C1 segment of cervical spinal cord (tissue), 14 donors: ENCODE measurements at places on chromosomes 2 and 18.

DNA sequence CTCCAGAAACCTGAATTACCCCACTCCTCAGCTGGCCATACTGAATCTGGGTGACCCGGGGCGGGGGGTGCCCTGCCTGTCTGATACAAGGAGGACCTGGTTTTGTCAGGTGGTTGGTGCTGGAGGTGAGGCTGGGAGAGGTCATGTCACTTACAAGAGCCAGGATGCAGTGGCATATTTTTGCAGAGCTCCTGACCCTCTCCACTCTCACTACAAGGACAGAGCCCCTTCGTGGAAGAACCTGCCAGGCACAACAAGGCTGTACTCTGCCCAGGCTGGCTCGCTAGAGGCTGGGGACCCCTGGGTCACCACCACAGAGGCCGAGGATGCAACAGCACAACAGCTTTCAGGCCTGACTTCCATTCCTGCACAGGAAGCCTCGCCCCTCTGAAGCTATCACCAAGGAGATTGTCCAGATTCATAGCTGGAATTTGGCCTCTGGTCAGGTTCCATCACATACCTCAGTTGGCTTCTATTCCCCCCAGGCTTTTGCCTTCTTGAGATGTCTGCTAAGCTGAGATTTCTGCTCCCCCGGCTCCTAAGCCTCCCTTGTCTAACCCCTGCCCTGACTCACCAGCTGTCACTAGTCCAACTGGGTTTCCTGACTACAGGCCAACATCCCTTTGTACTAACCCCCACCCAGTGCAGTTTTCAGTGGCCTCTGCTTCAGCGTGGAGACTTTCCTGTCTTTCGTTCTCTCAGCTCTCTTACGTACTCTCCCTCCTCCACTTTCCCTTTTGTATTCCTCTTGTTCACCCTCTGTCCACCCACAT, 132.5 kb upstream of the EPAS1 start:
- peak; percentile 49 for DNase-seq

DNA sequence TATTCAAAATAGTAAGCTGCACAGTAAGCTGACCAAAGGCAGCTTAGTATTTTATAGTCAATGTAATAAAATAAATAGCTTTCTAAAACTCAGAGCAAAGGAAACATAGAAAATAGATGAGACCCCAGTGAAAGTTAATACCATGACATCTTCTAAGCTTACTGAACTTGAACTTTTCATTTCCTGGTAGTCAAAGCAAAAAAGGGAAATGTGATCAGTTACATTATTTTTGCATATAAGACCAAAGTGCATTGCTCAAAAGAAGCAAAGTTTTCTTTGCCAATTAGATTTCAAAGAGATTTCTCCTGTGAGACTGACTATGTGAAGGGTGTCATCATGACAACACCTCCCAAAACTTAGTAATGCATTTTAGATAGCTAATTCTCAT, 70.2 kb downstream of the MYO1B start:
- no peak for DNase-seq

GRCh38 chr2:10892796-10893350, 18.9 kb upstream of the KCNF1 start:
- no peak for DNase-seq

DNA sequence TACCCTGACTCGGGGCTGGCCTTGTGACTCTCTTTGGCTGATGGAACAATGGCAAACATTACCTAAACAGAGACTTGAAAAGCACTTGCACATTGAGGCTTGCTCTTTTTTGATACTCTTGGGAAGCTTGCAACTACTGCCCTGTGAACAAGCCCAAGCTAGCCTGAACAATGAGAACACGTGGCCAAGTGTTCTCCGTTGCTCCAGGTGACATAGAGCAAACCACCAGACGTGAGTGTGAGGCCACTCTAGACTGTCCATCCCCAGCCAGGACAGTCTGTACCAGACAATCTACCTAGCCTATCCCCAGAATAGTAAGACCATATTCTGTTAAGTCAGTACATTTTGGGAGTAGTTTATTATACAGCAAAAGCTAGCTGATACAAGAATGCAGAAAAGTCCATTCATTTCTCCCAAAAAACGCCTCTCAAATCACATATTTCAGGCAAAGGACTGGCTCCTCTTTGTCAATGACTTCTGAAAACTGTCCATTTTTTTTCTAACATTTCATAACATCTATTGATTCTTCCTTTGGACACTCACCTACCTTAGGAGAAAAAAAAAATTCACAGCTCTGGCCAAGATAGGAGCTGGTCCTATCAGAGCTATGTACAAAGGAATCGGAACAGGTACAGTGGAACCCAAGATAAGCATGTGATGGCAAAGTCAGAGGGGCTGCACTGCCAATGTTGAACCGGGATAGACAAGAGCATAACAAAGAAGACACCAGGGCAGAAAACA, 142.1 kb upstream of the PKDCC start:
- no peak for DNase-seq

DNA sequence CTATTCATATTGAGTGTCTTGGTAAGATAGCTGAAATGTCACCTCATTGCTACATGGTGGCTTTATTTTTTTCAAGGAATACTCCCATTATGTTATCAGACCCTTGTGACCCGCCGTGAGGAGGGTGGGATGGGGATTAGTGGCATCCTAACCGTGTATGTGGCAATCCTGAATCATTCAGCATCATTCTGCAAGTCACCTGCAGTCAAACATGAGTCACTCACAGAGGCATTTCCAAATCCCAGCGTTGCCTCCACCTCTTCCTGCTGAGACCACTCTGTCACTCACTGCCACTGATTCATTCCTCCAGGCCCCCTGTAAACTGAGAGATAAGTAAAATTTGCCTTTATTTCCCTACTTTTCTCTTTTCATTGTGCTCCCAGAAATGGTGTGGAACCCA, 307.4 kb upstream of the KLHL29 start:
- DNase-seq, result no peak

- DNase-seq, result no peak
Observed at GRCh38 chr2:105645938-105646773, 98.6 kb upstream of the NCK2 start.

DNA sequence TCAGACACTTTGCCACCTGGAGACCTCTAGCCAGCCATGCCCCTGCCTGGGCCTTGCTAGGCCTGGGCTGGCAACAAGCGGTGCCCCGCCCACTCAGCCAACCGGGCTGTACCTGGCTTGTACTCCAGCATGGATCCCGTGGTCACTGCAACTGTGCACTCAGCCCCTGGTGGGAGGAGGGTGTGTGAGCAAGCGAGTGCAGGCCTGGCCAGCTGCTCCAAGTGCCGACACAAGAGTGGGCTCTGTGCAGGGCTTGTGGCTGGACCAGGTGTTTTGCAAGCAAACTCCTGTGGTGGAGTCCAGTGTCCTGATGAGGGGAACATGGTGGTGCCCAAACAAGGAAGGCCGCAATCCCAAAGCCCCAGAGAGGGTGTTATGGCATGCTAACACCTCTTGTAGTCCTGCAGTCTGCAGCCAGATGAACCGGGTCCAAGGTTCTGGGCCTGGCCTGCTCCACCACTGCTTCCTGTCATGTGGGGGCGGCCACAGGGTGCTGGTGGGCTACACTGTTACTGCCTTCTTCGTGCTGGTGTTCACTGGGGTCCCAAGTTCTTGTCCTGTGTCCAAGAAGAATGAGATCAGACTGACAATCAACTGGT, 60.1 kb upstream of the CD28 start:
- no peak for DNase-seq

DNA sequence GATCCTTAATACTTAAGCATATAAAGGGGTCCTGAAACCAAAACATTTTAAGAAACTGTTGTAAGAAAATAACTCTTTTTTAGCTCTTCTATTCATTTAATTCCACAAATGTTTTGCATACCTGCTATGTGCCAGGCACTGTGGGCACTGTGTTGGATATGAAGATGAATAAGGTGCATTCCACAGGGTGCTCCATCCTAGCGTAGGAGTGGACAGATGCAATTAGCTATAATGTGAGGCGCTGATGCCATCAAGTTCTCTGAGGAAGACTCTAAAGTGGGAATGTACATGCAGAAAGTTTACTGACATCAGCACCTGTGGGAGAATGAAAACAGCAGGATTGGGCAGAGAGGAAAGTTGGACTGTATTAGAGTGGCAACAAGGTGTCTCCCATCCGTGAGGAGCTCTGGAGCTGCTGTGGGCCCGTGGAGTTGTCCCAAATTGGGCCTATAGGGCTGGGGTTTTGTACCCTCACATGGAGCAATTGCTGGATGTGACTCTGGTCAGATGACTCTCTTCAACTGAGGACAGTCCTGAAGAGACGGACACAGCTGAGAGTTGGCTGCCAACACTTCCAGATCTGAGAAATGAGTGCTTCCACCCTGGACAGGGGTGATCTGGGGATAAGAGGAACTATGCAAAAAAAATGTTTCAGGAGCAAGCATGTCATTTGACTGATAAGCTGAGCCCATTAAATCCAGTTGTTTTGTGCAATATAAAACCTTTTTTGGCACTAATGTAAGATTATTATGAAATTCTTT, 22.3 kb downstream of the CD8A start:
- DNase-seq, result no peak

DNA sequence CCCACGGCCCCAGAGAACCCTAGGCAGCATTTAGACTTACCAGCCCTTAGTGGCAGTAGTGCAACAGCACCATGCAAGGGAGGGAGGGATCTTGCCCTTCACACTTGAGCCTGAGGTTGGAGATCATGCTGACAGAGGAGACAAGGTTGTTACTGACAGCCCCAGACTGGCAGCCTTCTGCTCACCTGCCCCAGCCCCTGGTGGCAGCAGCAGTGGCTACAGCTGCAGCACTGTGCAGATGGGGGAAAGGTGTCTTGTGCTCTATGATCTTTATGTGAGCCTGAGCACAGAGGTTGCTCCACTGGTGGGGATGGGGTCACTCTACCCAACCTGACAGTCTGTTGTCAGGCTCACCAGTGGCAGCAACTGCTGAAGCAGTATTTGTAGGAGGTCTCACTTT, 501.2 kb upstream of the LRRTM4 start:
- no peak for DNase-seq

- DNase-seq, result no peak
Observed at GRCh38 chr2:104888489-104889258, 34.8 kb downstream of the POU3F3 start.

DNA sequence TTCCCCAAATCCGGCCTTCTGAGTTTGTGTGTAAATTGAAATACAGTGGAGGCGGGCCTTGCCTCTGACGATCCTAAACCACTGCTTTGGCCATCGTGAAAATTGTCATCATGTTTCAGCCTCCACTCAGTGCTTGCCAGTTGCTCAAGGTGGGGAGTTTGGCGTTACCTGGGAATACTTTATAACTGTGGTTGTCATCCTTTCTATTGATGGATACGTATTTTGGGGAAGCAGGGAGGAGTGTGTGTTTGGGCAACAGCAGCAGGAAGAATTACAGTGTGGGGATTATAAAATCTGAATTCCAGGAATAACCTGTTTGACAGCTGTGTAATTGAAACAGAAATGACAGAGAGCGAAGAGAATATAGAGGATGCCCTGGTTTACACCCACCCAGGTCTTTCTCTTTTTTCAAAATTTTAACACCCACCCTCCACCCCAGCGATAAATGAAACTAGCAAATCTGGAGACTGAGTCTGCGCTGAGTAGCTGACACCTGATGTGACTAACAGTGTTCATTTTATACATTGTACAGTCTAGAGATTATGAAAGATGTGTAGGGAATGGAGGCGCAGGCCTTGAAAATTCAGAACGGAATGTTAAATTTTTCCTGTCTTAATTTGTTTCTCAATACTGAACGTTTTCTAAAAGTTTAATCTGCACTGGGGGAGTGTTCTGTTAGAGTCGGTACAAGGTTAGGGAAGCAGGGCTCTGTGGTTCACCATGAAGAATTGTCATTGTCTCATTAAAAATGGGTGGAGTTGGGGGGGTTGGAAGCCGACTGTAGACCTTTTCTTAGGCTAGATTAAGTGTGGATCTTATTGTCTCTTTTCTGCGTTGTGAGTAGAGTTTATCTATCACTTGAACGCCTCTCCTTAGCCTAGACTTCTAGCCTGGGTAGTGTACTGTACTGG, 1.6 kb downstream of the MAP4K4 start:
- DNase-seq, result peak; percentile 45

GRCh38 chr2:180520921-180521581, 459.4 kb upstream of the UBE2E3 start:
- no peak for DNase-seq

- DNase-seq, result no peak
Observed at GRCh38 chr18:58911766-58912165, 47.1 kb downstream of the ZNF532 start.

GRCh38 chr2:71536226-71536671, 82.9 kb downstream of the DYSF start:
- no peak for DNase-seq

GRCh38 chr2:200744201-200744602, 67.5 kb upstream of the BZW1 start:
- DNase-seq, result no peak

DNA sequence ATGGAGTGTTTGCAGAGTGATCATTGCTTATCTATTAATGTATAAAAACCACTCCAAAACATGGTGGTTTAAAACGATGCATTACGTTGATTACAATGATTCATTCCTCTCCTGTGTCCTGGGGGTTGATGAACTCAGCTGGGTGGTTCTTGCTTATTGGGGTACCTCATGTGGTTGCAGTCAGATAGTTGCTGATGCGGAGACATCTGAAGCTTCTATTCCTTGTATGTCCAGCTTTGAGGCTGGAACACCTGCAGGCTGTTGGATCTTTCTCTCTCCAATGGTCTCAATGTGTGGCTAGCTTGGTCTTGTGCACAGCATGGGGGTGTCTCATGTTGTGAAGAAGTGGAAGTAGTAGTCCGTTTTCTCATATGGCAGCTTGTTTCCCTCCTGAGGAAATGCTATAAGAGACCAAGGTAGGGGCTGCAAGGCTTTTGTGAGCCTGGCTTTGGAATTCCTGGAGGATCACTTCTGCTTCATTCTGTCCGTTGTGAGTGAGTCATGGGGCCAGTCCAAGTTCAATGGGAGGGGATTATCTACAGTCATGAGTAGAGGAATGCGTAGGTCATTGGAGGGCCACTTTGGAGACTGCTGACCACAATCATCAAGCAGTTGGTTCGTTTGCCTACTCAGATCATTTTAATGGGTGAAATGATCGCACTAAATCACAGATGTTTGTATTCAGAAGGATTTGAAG, 601.0 kb downstream of the SLC4A3 start:
- DNase-seq, result no peak

GRCh38 chr2:168255866-168256265, 8.5 kb upstream of the STK39 start:
- no peak for DNase-seq

DNA sequence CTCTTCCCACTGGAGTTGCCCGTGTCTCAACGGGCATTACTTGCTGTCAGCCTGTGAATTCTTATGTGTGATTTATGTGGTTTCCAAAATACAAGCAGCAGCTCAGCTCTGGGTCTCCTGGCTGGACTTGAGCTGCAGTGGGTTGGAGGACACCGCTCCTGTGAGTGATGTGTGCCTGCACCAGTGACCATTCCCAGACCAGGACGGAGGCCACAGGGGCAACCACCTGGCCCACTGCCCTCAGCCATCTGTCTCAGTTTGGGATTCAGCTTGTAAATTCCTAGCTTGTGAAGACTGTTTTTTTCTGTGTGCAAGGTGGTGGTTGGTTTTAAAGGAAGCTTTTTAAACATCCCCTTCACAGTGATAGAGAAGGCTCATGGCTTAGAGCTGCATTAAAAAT, 261.0 kb downstream of the BCL2 start:
- no peak for DNase-seq

- no peak for DNase-seq
Observed at GRCh38 chr2:170396799-170397459, 219.0 kb downstream of the MYO3B start.

GRCh38 chr2:65292106-65292400, 64.4 kb downstream of the ACTR2 start:
- no peak for DNase-seq
